ENCODE measurements at places on chromosomes 1 and 21.

- no peak for DNase-seq
These were observed 12.7 kb upstream of the RWDD3 start for GRCh38 chr1:95221306-95221705.

DNA sequence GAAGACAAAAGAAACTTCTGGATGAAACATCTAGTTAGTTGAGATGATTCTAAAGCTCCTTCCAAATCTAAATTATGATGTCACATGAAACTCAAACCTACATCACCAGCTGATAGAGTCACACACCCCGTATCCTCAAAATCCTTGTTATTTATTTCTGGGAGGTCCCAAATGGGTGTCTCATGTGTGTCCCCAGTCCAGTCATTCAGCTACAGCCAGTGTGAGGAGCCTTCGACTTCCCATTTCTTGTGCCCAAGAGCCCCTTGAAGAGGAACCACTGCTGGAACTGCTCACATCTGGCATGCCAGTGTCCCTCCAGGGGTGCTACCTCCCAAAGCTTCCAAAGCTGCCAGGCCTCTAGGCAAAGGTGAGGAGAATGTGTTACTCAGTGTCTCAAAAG, 32.5 kb upstream of the KCNA3 start:
- no peak for DNase-seq

DNA sequence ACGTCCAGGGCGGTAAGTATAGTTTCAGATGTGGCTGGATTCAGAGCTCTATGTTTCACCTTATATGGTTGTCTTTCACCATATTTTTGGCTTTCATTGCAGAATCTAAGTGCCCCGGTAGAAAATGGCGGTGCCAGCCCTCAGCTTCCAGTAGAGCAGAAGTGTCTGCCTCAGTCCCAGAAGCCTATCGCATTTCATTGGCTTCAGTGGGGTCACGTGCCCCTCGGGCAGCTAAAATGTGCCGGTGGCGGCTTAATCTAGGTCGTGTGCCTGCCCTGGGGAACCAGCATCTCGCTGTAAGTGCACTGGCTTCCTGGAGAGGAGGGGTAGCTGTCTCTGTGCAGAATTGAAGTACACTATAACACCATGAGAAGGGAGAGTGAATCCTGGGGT, 107.4 kb upstream of the MAGI3 start:
- no peak for DNase-seq

- no peak for DNase-seq
These were observed 21.8 kb downstream of the MIS18A start for GRCh38 chr21:32256873-32257620.

- DNase-seq: no peak
These were observed 233 bp downstream of the ADAMTS5 start for GRCh38 chr21:26966649-26967061.

All from activated CD4-positive, alpha-beta T cell treated with anti-CD3 and anti-CD28 coated beads, Interleukin-2, amount 10 ng/mL, durations not matched to agents 24 days and 14 days (primary cell).